ENCODE measurements at places on chromosomes 12 and 14.

- DNase-seq: no peak
These were observed 56.0 kb downstream of the RNF34 start for GRCh38 chr12:121455766-121456420.

- DNase-seq: no peak
These were observed 31.9 kb upstream of the DUSP6 start for GRCh38 chr12:89384050-89384758.

DNA sequence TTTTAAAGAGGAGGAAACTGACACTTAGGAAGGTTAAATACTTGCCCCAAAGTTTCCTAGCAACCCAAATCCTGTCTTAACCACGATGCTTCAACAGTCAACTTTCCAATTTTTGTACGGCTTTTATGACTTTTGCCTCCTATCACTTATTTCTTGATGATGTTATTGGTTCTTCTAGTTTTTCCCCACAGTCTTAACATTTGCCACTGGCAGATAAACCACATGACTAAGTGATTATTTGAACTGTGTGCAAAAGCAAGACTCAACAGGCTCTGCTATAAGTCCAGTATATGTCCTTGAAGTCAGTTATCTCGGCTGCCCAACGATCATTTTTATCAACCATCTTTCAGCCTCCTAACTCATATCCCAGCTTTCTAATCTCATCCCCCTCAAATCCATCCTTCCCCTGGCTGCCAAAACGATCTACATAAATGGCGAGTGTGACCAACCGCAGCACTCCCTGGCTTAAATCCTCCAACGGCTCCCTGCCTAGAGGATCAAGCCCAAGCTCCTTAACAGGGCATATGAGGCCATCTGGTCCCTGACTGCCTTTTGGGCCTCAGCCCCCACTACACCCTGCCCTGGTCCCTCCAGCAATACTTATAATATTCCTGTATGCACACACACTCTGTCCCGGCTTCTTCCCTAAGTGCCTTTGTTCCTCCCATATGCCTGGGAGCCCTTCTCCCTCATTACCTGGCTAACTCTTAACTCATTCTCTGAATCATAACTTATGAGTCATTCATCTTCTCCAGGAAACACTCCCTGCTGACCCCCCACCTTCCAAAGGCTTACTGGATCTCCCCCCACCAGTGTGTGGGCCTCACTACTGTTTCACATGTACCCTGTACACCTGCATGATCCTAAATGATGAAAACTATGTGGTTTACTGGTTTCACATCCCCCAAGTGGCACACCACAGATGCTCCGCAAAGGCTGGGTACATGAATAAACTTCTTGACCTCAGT is 8.8 kb downstream of the VPS37B start:
- no peak for DNase-seq

GRCh38 chr14:61547186-61548069 is 147.9 kb upstream of the HIF1A start:
- no peak for DNase-seq

DNA sequence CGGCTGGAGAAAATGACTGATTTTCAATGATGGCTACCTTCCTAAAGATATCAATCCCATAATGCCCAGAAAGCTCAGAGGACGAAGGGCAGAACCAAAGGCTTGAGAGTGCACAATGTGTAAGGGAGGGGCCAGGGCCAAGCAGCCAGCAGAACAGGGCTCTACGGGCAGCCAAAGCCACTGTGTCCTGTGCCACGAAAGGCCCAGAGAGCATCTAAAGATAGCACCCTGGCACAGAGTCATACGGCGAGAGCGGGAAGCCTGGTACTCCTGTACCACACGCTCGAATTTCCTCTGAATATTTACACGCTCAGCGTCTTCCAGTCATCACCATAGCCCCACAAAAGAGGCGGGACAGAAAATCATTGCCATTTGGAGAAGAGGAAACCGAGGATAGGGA is 39.5 kb downstream of the PRMT8 start:
- no peak for DNase-seq

- DNase-seq: no peak
These were observed 100.7 kb downstream of the ITPR2 start for GRCh38 chr12:26732005-26732908.

GRCh38 chr14:90562652-90563051 is 165.8 kb downstream of the CALM1 start:
- no peak for DNase-seq

- no peak for DNase-seq
These were observed 3.4 kb downstream of the DCTN2 start for GRCh38 chr12:57543581-57543980.

Data from effector CD4-positive, alpha-beta T cell (primary cell).